ENCODE measurements at places on chromosomes 7 and 10.

DNA sequence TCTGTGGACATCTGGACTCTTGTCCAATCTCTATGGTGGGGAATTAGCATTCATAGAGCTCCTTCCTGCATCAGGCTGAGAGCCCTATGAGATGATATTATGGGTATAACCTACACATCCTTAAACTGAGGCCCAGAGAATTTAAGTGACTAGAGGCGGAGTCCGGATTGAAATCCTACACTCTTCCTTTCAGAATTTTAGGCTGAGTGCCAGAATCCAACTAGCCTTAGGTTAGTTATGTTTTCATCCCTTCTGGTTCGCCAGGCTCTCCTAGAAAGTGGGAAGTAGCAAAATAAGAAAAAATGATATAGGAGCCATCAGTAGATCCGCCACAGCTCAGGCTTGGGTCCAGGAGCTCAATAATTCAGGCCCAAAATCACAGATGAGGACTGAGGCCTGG, 212.5 kb downstream of the GLI3 start:
- no peak for DNase-seq

- DNase-seq = no peak
Observed at GRCh38 chr7:91892821-91893340, 12.4 kb upstream of the MTERF1 start.

DNA sequence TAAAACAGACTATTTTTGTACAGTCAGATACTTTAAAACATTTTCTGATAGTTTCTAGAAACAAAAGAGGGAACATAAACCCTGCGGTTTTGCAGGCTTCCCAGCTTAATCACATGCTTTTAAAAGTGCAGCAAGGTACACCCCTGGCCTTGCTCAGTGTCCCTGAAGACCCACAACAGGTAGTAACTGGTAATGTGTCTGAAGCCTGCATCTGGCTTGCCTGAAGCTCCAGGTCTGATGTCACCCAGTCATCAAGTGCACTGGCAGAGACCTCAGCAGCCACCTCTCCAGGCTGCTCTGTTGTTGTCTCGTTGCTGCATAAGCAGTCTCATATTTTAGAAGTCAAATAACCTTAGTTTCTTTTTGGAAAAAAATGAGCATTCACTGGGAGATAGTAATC, 376.1 kb upstream of the MTPN start:
- no peak for DNase-seq

- no peak for DNase-seq
Observed at GRCh38 chr10:52313256-52313932, 687 bp upstream of the DKK1 start.

DNA sequence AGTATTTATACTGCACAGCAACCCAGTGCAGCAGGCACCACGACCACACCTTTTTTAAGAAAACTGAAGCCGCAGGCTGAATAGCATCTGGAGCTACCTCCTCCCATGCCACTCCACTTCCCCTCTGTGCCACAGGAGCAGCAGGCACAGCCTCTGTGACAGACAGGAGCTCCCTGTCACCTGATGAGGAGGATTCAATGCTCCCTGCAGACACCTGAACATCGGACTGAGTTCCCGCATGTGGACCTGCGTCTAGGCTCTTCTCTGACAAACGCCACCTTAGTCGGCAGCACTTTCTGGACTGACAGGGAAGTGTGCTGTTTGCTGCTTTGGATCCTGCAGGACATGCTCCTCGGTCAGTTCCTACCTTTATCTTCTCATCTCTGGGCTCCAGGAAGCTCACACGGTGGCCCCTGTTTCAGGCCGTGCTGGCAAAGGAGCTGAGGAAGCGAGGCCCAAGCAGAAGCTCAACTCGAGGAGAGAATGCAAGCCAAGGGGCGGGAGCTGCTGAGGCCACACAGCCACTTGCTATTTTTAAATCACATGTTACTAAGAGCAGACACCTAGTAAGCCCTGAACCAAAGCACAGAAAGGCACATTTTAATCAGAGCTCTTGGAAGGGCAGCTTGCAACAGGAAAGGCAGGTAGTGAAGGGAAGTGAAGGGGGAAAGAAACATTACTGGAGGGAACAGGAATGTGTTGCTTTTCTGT, 56.6 kb downstream of the VOPP1 start:
- DNase-seq = no peak

All from GM18507 (cell line).